Stimulated activated naive CD8-positive, alpha-beta T cell treated with anti-CD3 and anti-CD28 coated beads, Interleukin-15, amount 100 ng/mL, for 72 hours (primary cell): ENCODE measurements at places on chromosomes 6 and 20.

DNA sequence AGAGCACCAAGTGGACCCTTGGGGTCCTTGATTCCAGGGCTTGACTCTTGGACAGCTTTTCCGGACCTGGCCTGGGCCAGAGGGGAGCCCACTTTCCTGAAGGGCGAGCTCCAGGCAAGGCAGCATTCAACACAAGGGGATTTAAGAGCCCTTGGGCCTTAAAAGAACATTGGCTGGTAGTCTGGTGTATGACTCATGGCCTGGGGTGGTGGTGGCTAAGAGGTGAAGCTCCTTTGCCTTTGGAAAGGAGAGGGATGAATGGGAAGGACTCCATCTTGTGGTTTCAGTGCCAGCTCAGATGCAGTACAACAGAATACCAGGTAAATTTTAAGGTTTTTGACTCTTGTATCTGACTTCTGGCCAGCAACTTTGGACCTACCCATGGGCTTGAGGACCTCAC, 760.7 kb downstream of the GRIK2 start:
- DNase-seq: no peak

DNA sequence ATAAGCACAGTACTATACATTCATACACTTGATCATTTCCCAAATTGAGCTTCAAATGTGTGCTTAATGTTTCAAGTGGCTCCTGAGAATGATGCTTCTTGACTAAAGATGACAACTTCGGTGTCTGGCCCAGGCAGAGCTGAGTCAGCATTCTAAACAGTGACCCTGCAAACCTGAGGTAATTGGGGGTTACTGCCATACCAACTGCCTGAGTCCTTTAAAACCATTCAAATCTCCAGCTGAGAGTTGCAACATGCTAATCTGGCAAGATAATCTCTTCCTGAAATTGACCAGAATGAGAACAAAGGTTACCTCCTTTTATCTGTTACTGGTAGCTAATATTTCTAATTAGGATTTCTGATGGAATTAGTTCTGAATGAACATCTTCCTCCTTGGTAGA, 8.2 kb downstream of the BACH2 start:
- DNase-seq: no peak

- DNase-seq: no peak
Measured at GRCh38 chr6:107030151-107030550, 2.2 kb downstream of the MTRES1 start.

- no peak for DNase-seq
Measured at GRCh38 chr20:21229163-21229562, 74.0 kb upstream of the XRN2 start.

- no peak for DNase-seq
Measured at GRCh38 chr20:37414224-37415035, 68.5 kb downstream of the SRC start.

- no peak for DNase-seq
Measured at GRCh38 chr6:52243282-52243893, 912 bp downstream of the IL17F start.

GRCh38 chr20:36676701-36677421, 30.9 kb upstream of the SLA2 start:
- DNase-seq: no peak

DNA sequence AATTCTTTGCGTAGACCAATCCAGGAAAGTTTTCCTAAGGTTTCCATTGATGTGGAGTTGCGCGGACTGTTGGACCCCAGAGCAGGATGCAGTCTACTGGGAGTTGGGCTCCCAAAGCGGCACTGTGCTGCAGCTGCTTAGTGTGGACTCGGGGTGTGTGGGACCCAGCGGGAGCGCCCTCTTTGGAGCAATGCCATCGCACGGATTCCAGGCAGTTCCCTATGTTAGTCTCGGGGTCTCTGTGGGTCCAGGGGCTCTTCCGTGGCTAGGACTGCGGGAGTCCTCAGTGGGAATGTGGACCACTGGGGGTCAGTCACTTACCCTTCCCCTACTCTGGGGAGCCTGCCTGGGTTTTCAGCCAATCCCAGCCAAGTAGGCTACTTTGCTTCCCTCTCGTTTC, 151.7 kb upstream of the OLIG3 start:
- DNase-seq: no peak

DNA sequence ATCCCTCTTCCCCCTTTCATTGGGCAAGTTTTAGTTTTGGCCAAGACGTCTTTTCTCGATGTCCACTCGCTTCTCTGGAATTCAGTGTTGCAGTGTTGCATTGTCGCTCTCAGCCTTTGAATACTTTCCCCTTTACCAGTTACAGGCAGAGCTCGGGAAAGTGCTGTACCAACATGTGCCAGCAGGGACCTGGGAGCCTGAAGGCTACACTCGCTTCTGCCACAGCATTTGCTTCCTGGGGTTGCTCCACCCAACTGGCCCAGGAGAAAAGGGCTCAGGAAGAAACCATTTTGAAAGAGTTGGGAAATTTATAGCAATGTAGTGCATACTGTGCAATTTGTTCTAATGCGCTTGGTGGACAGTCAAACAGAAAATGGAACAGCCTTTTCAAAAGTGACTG, 78.6 kb downstream of the LINC00237 start:
- DNase-seq: no peak

DNA sequence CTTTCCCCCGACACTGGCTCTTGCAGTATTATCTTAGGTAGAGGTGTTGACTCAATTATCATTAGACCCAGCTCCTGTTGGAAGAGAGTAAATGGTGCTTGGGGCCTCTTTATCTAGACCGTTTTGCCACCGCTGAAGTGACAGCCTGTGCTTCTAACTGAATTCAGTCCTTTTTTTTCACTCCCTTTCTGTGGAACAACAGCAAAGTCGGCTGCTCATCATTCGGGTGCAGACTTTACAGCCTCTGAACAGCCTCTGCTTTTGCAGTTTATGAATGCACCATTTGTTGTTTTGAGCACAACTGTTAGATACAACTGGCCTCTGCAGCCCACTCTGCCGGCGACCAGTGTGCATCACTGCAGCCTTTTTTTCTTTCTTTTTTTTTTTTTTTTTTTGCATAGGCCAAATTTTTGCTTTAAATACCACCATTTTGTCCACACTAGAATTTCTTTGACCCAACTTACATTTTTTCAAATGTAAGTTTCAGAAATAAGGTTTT, 35.8 kb downstream of the RREB1 start:
- no peak for DNase-seq

DNA sequence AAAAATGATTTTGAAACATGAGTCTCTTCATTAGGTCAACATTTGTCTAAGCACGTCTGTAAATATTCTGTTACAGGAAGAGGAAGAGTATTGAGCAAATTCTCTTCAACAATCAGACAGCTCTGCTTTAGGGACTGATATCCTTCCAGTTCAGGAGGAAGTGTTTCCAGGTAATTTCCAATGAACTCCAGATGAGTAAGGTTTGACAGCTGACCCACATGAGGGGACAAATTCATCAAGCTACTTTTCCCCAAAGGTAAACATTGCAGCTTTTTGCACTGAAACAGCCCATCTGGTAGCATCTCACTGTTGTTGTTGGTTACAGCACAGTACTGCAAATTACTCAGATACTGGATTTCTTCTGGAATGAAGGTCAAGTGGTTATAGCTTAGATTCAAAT, 18.1 kb downstream of the ENPP1 start:
- DNase-seq: no peak

DNA sequence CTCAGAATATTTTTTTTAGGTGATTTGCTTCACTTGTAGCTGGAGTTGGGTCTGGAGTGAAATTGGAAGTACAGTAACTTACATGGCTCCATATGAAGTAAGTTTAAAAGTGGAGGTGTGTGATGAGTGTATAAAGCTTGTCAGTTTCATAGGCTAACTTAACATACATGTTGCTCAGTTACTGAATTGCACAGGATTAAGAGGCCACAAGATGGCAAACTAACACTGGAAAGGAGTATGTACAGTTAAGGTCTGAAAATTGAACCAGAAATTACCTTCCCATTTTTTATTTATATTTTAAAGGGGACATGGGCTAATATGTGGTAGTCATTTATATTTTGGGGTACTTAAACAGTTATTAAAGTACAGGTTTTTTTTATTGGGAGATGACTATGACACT, 45.3 kb upstream of the SMIM8 start:
- no peak for DNase-seq

DNA sequence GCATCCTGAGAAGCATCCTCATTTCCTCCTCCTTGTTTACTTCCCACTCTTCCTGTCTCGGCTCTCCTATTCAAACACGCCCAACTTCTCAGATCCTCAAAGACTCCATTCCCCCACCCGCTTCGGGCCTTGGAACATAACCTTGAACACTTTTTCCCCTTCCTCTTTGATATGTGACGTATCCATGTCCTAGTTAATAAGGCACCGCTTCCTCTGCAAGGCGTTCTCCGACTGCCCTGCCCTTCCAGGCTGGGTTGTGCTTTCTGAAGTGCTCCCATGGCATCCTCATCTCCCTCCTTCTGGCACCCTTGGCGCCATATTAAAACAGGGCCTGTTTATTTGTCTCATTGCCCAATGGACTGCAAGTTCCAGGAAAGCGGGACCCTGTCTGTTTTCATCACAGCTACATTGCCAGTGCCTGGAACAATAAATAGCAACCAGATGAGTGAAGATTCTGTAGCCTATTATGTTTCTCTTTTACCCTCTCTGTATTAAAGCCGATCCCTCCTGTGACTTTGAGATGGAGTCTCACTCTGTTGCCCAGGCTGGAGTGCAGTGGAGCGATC, 115.3 kb upstream of the TRAF3IP2 start:
- no peak for DNase-seq

GRCh38 chr20:40486297-40486696, 202.7 kb downstream of the MAFB start:
- DNase-seq: no peak

GRCh38 chr20:58308290-58308679, 1.2 kb upstream of the RAB22A start:
- no peak for DNase-seq

GRCh38 chr20:24938498-24938897, 10.6 kb upstream of the CST7 start:
- DNase-seq: no peak

- no peak for DNase-seq
Measured at GRCh38 chr6:45052325-45052724, 275.8 kb upstream of the RUNX2 start.
